Neural crest cell (in vitro differentiated cells): ENCODE measurements at places on chromosomes 3 and 15. TPM values are rescaled to one million over a fixed set of nuclear protein-coding genes. Genes with fewer than 3 reads are reported as not detected.

DNA sequence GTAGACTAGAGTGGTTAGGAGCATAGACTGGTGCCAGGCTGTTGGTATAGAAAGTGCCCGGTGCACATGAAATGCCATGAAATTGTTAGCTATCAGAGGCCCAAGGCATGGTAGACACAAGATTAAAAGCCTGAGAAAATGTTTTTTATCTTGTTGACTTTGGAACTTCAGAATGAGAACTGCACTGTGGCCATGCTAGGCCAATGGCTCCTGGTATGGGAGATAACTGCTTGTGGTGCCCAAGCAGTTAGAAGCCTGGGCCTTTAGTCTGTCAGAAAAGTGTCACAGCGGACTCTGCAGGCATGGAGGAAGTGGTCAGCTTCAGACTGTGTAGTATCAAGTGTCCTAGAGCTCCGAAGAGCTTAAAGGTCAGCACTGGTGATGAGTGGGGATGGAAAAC is 11.9 kb downstream of the FYCO1 start:
- no peak for DNase-seq

DNA sequence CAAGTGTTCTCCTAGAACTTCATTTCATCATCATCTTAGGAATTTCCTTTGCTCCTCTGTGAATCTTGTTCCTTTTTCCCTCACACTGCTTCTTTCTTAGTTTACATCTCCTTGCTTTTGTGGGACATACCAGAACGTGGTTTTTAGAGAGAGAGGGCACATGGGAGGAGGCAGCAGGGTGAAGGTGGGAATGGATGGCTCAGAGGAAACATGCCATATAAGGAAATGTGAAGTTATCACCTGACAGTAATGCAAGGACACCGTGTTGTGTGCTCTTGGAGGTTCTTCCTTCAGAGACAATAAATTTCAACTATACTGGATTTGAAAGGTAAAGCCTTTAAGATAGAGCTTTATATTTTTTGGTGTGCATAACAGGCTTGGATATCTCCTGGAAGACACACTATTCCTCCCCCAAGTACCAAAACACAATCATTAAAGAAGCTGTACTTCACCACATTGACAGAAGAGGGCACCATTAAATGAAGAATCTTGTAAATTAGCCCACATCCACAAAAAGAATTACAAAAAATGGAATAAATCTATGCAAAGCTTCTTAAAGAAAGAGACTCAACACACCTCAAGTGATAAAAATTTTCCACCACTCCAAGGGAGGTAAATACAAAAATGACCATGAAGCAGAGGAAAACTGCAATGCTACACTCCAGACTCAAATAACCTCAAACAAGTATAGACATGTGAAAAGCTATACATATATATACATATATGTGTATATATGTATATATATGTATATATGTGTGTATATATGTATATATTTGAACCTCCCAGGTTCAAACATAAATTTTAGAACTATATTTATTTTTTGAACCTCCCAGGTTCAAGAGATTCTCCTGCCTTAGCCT is 26.1 kb downstream of the RPL39L start:
- DNase-seq: no peak

DNA sequence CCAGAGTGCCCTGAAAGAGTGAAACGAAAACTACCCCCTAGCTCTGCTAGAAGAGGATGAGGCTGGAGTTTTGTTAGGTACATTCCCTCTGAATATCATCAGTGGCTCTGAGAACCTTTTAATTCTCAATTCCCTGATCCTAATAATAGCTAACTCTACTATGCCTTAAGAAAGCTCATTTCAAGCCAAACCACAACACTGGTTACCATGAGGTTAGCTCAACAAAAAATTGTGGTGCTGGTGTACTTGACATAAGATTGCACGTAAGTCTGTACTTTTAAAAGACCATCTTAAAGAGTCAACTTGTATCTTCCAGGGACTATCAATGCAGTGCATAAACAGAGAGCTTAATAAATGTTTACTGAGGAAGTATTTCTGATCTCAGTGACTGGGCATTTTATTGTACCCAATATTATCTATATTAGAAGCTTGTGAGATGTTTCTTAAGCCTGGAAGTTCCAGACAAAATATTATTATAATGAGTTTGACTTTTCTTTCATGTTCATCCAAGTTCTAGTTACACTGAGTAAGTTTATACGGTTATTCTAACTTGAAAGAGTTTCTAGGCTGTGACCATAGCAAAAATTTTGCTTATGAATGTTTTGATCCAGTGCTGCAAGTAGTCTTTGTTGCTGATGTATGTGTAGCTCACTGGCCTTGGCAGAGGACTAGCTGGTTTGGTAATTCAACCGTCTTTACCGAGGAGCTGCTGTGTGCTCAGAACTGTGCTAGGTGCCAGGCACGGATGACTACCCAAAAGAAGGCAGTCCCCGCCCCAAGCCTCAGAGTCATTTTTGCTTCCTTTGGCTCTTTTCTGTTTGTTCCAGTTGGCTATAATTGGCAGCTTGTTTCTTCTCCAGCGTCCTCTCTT is 334.4 kb upstream of the TRIM42 start:
- DNase-seq: no peak

GRCh38 chr3:56456117-56456516 is 12.2 kb downstream of the ERC2 start:
- DNase-seq: no peak

DNA sequence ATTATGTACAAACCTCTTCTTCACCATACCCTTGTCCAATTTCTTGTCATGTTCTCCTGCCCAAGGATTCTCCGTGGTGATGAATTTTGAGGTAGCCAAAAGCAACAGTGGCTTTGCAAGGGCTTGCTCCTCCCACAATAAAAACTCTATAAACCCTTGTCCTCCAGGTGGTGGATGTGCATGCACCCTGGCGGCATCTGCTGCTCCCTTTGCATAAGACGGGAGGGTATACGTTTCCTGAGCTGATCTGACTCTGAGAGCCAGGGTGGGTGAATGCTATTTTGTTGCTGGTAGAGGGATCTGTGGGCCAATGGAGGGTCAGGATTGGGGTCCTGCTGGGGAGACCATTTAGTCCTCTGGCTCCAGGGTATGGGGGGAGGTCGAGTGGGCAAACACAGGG is 5.4 kb downstream of the DNAH1 start:
- DNase-seq: no peak

- no peak for DNase-seq
Measured at GRCh38 chr3:101725194-101725889, 928 bp downstream of the CEP97 start.

- no peak for DNase-seq
Measured at GRCh38 chr3:6717026-6717943, 143.6 kb upstream of the GRM7 start.

- DNase-seq: no peak
Measured at GRCh38 chr15:70358871-70359647, 261.3 kb upstream of the TLE3 start.

DNA sequence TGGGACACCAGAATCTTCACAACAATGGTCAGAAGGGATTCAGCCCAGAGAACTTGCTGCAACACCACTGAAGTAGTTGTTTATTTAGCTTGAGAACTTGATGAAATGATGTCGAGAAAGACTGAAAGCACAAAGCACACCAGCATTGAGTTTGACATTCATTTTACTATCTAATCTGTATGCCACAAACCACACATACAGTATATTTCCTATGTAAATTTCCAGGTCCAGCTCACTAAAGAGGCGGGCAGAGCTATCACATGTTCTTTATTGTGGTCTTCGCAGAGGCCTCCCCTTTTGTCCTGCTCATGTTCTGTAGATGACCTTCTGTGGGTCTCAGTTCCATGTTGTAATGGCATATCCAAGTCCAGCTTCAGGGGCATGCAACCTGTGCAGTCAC is 10.4 kb upstream of the FMN1 start:
- DNase-seq: no peak

GRCh38 chr3:163490119-163490518 is 1588.2 kb downstream of the SI start:
- DNase-seq: peak; percentile 21

DNA sequence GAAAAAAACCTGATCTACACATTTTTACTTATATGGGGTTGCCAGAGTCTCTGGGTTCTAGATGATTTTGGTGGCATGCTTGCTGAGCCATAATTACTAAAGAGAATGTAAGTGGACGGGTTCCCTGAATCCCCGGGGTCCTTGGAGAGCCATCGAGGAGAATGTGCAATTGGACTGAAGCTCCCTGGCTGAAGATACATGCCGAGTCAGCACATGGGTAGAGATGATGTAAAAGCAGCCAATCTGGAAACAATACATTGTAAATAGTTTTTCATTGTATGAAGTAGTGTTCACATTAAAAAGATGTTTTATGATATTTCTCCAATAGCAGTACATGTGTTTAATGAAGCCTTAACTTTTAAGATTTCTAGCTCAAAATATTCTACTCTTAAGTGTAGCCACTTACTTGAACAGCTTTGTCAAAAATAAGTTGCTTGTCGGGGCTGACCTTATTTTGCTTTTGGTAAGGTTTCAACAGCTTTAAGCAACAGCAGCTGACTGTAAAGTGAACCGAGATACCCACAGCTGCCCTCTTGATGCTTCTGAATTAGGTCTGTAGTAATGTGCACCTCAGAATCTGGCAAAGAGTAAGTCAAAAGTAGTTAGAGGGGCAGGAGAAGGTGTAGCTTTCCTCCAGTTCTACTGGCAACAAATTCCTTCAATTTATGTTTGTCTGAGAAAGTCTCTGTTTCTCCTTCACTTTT is 205.7 kb downstream of the PLCL2 start:
- no peak for DNase-seq

- no peak for DNase-seq
Measured at GRCh38 chr15:62124973-62125303, 40.1 kb downstream of the C2CD4B start.

DNA sequence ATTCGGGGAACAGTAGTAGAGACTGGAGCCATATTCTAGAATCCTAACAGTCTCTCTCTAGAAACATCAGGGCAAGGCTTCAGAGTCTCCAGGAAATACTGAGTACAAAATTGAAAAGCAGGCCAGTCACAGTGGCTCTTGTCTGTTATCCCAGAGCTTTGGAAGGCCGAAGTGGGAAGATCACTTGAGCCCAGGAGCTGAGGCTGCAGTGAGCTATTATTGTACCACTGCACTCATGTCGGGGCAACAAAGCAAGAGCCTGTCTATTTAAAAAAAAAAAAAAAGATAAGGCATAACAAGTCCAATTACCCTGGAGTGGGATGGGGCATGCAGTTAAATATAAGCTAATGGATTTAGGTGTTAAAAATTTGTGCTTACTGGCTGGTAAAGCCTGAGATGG is 79.0 kb downstream of the SEMA6D start:
- DNase-seq: no peak

DNA sequence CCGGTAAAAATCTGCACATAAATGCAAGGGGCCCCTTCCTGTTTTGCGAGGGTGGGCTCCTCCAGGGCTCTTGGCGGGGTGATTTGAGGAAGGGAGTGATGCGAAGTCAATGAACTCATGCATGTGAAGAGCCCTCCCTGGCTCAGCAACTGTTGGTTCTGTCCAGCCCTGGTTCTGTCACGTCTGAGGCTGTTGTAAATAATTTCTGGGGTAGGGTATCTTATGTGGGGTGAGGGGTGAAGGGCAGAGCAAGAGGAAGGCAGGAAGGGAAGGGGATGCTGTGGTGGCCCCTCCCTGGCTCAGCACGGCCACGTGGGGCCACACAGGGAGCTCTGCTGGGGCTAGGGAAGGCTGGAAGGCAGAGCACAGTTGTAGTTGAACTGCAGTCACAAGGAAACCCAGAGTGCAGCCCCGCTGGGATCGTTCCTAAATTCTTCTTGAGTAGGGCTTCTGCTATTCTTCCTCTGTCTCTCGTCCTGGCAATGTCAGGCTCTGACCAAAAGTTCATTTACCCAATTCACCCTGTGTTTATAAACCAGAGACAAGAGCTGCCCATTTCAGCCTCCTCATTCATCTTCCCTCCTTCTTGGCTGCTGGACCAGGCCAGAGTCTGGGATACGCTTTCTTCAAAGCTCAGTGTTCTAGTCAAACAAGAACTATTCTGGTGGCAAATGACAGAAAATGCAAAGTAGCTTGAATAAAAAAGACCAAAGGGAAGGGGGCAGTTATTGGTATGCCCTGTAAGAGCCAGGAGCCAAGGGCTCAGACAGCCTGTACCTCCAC is 14.8 kb upstream of the TOPBP1 start:
- DNase-seq: no peak

GRCh38 chr3:197539651-197540051 is 16.1 kb downstream of the BDH1 start:
- no peak for DNase-seq

DNA sequence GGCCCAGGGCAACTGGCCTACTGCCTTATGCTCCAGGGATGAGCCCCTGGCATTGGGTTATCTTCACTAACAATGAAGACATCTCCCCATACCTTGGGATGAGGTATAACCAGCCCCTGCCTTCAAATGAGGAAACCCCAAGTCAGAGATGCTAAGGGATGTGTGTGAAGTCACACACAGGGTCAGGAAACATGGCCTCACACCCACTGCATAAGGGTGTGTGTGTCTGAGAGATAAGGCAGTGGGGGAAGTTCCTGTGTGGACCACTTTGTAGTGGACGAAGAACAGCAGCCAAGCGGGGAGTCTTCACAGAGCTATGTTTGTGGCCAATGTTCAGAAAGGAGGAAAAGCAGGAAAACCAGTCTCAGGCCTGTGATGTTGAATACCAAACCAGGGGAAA is 10.5 kb downstream of the ELP6 start:
- no peak for DNase-seq

DNA sequence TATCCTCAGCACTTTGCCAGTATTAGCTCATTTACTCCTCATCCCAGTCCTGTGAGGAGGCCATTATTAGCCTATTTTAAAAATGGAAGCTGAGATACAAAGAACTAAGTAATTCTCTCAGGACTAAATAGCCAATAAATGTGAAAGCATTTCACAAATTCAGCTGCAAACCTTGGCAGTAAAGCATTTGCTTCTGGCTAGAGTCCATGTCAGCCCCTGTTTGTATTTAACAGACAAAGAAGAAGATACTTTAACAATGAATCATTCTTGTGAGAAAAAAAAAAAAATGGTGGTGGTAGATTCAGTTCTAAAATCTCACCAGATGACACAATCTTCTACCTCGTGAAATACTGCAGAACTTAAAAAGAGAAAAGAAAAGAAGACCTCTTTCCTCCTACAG is 85.0 kb upstream of the CNTN6 start:
- DNase-seq: no peak

GRCh38 chr3:72171946-72172345 is 387.0 kb upstream of the PROK2 start:
- no peak for DNase-seq

DNA sequence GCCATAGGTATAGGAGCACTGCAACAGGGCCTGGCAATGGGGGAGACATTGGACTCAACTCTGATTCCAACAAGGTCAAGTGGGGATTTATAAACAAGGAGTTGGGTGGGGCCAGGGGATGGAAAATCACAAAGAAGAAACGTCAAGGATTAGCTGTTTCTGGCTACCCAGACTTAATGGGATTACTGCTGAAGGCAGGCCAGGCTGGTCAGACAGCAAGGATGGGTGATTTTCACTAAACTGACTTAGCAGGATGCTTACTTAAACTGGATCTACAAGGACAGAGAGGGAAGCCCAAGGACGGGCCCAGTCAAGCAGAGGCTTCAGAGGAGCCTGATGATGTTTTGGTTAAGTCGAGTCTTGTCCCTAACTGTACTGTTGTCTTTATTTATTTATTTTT is 76.2 kb downstream of the USP13 start:
- no peak for DNase-seq

Gene IL17RB
- total RNA-seq: 2.4 and 3.1 TPM in 2 replicates

Gene KLHL18
- total RNA-seq: 36.1 and 39.1 TPM in 2 replicates

Gene GRK7
- total RNA-seq: not detected in 2 replicates

Gene FAM3D
- total RNA-seq: 0.35 TPM in 1 of 2 replicates, not detected in the other

Gene FANCI
- total RNA-seq: 164 and 172 TPM in 2 replicates

Gene MEF2A
- total RNA-seq: 21.5 and 25.2 TPM in 2 replicates

Gene TRIM42
- total RNA-seq: not detected in 2 replicates
